ENCODE measurements at places on chromosomes 7 and 10.
A peak's percentile ranks its signal among the peaks of the same experiment; 100 is the strongest.

GRCh38 chr10:102644646-102645387 is 538 bp downstream of the TRIM8 start:
- DNase-seq = peak; percentile 44

DNA sequence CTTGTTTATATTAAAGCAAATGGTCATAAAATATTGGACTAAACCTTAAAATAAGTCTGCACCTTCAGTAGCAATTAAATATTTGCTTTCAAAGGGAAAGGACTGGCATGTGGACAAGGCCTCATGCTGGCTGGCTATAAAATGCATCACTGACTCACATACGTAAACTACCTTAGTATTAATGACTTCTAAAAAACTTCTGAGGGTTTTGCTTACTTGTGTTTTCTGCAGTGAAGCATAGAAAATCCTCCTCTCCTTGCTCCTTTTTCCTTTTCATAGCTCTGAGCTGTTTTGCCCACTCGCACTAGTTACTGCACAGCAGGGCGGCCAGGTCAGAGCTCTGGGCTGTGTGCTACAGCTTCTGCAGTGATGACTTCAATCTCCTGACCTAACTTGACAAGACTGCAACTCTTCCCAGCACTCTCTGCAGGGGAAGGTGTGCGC is 82.3 kb downstream of the CUL2 start:
- no peak for DNase-seq

DNA sequence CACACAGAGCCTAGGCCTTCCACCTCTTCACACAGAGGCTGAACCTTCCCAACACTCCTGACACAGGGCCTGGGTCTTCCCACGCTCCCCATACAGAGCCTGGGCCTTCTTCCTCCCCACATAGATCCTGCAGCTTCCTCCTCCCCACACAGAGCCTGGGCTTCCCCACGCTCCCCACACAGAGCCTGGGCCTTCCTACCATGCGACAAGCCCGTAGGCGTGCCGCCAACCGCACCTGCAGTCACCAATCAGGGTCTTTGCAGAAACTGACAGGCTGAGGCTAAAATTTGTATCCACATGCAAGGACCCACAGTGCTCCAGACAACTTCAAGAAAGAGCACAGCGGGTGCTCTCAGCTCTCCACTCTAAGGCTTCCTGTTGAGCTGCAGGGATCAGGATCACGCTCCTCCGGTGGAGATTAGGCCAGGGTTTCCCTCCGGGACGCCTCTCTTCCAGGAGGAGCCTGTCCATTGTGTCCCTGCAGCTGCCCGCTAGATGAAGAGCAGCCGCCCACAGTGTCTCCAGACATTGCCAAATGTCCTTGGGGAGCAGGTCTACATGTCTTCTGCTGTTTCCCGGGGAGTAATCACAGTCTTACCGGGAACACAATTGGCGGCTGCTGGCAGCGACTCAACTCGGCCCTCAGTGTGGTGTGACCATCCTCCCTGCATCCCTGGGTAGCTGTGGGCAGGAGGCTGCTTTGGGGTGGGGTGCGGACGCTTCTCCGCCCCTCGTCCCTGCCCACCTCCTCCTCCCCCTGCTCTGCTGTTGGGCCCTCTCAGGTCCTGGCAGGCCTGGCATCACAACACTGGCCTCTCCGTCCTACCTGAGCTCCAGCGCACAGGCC is 9.7 kb downstream of the CFAP46 start:
- no peak for DNase-seq

DNA sequence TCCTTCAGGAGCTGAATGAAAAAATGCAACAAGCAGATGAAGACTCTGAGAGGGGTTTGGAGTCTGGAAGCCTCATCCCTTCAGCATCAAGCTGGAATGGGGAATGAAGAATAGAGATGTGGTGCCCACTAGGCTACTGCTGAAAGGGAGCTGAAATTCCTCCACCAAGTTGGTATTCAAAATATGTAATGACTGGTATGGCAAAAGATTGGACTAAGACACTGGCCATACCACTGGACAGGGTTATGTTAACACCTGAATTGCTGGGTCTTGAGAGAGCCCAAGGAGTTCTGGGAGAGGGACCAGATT is 5.4 kb downstream of the IFIT2 start:
- DNase-seq = no peak

- DNase-seq = no peak
Observed at GRCh38 chr7:31070991-31071644, 19.0 kb downstream of the ADCYAP1R1 start.

GRCh38 chr10:100618632-100619255 is 83.0 kb downstream of the HIF1AN start:
- DNase-seq = no peak

GRCh38 chr10:119630300-119630699 is 20.9 kb upstream of the BAG3 start:
- no peak for DNase-seq

- DNase-seq = no peak
Observed at GRCh38 chr7:75817116-75817515, 3.5 kb upstream of the CCL24 start.

DNA sequence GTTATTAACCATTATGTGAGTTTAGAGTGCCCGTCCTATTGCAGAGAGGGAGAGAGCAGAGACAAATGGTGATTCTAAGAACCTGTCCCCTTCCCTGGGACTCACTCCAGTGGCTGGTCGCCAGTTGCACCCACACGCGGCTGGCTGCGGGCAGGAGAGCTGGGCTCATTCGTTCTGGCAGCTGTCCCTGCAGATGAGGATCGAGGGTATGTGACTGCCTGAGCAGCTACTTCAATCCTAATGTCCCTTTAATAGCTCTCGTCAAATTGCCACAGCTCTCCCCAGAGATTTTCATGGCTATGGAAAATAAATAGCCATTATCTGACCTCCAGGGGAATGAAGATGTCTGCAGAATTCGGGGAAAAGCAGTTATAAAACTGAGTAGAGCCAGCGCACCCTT is 41.6 kb downstream of the RBM28 start:
- no peak for DNase-seq

DNA sequence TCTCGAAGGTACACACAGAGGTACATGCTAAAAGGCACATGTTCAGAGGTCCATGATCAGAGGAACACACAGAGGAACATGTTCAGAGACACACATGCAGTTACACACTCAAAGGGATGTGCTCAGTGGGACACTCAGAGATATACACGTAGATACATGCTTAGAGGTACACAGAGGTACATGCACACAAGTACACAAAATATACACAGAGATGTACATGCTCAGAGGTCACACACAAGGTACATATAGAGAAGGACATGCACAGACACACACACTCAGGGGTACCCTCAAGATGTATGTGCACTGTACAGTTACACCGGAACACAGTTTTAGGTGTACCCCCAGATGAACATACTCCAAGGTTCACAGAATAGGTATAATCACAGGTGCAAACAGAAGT is 18.8 kb downstream of the NPC1L1 start:
- DNase-seq = no peak

- DNase-seq = no peak
Observed at GRCh38 chr10:118569241-118569881, 26.1 kb downstream of the PRLHR start.

GRCh38 chr10:122707535-122707934 is 7.9 kb upstream of the C10orf120 start:
- DNase-seq = no peak

- no peak for DNase-seq
Observed at GRCh38 chr10:21746118-21746517, 212.1 kb downstream of the MLLT10 start.

DNA sequence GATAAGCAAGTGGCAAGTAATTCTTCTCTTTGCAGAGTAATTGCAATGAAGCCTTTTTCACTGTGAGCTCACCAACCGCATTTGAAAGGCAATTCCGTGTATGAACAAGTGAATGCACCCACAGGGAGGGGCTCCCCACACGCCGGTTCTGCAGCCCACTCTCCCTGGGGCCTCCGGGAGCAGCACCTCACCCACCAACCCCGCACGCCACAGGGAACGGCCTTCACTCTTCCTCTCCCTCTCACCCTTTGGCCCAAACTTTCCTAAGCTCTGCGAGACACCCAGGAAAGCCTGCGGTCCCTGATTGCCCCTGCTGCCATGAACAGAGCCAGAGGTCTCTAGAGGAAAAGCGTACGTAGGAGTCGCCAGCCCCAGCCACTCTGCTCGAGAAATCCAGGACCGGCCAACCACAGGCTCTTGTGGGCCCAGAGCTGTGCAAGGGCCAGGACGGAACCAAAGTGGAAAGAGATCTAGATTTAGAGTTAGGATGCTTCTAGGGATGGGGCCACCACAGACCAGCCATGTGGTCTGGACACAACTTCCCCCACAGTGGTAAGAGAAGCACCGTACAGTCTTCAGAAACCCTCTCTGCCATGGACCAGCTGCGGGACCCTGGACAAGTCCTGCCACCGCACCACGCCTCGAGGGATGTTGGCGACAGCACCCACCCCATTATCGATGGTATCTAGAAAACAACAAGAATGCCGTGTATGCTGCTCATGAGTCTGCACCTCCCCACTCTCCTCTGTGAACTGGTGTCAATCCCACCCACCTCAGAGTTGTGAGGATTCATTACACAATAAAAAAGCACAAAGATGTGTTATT is 3.6 kb downstream of the WDR86 start:
- DNase-seq = no peak

DNA sequence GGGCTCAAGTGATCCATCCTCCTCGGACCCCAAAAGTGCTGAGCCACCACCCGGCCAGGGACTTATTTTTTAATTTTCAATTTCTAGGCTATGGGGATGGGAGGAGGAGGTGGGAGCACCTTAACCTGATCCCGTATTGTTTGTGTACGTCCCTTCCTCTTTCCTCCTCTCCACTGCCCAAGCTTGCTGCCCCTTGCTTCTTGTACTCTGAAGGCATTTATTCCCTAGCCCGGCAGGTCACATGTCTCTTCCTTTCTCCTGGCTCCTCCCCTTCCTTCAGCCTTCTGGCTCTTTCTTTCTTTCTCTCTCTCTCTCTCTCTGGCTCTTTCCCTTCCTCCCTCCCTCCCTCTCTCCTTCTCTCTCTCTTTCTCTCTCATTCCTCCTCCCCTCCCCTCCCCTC is 56.0 kb downstream of the COL26A1 start:
- DNase-seq = no peak

DNA sequence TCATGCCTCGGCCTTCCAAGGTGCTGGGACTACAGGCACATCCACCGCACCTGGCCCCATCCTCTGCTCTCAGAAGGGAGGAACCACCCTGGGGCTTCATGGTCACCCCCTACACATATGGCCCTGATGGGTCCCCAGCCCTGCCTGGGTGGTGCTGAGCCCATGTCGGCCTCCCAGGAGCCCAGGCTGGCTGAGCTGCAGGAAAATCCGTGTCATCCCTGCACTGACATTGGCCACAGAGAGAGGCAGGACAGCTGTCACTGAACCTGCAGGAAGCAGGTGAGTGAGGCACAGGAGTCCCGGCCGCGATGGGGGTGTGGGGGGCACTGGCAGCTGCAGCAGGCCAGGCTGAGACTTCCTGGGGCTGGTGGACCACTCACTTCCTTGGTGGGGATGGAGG is 8.0 kb downstream of the GRIFIN start:
- DNase-seq = no peak

DNA sequence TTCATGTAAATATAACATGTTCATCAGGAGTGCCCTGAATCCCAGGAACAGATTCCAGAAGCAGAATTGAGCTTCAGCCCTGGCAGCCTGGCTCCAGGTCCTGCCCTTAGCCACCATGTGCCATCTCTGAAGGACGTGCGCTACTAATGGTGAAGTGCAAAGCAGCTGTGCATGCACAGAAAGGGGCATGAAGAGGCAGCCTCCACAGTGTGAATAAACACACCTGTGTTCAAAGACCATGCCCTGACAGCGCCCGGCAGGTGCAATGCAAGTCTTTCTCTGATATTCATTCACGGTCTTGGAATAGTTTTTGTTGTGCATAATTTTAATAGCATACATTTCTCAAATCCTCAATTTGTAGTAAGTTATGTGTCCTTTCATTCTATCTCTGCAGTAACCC is 250.4 kb upstream of the TCERG1L start:
- DNase-seq = no peak

GRCh38 chr7:31782411-31782991 is 95.5 kb downstream of the PPP1R17 start:
- no peak for DNase-seq

- no peak for DNase-seq
Observed at GRCh38 chr7:86747698-86748097, 104.0 kb downstream of the GRM3 start.

DNA sequence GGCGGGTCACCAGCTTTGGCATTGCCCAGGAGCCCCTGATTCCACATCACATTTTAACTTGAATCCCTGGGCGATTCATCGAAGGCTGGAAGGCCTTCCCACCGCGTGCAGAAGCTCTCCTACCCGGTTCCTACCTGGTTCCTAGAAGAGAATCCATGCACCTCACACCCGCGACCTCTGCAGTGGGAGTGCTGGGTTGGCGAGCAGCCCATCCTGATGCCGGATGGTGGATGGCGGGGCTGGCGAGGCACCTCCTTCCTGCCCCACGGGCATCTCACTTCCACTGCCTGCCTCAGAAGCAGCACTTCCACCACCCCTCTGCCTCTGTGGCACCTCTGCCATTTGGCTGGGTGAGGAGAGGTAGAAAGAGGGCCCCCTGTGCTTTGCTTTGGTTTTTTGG is 32.0 kb downstream of the NUB1 start:
- no peak for DNase-seq

- peak; percentile 38 for DNase-seq
Observed at GRCh38 chr10:101569622-101570427, 18.2 kb downstream of the POLL start.

DNA sequence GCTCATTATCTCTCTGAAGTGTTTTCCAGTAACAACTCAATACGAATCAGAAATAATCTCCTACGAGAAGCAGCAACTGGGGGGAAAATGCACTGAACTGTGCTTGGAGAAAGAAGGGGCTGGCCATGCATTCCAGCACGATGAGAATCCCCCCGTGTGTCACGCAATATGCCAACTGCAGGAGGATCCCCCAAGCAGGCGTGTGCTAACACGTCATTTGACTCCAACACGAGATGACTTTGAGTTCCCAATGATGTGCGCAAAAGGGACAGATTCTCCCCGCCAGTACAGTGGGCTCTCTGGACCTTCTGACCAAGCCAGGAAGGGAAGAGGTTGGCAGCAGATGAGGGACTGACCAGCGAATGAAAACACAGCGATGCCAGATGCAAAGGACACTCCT is 105.5 kb downstream of the KCNMA1 start:
- peak; percentile 46 for DNase-seq

- no peak for DNase-seq
Observed at GRCh38 chr10:9390516-9390915, 1336.0 kb downstream of the GATA3 start.

- no peak for DNase-seq
Observed at GRCh38 chr7:28052933-28053332, 127.7 kb downstream of the JAZF1 start.
